Hippocampal formation (tissue), 2 donors: ENCODE measurements at places on chromosomes 3 and 15.

GRCh38 chr15:98980899-98981228 is 26.7 kb downstream of the PGPEP1L start:
- no peak for DNase-seq

DNA sequence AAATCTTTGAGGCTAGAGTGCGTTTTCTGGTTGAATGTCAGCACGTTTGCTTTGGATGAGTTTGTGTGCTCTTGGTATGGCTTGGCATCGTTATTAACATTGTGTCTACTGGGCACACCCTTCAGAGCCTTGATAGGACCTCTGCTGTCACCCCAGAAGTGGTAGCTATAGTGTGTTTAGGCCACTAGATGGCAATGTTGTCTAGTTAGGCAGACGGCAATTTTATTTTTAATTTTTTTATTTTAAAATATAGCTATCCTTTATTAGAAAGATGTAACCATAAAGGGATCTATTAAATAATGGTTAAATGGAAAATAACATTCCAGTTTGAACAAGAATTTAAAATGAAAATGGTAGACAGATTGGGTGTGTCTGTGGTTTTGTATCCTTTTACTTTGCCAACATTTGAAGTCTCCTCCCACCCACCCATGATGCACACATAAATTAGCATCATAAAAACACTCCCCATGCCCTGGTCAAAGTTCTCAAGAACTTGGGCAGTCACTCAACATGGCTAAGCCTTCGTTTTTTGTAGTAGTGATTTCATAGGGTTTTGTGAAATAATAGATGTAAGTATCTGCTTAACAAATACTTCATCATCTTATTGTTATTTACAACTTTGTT is 200.7 kb downstream of the KCNH8 start:
- DNase-seq = peak; percentile 14

DNA sequence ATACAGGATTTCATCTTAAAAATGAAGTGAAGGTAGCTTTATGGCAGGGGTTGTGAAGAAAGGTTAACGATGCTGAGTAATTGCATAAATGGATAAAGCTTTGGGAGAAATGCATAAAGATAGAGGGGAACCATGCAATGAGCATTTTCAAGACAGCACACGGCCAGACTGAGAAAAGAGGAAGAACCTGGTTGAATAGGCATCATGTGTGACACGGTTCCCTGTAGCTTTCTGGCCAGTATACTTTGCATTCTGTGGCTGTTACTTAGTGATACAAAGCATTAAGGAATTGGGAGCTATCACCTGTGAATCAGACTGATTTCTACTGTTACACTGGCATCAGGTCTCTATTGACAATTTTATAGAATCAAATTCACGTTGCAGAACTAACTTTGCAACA is 33.3 kb downstream of the NR2C2 start:
- DNase-seq = no peak

GRCh38 chr3:109927161-109927560 is 589.8 kb upstream of the DPPA4 start:
- DNase-seq = no peak

GRCh38 chr3:72279068-72279604 is 494.2 kb upstream of the PROK2 start:
- DNase-seq = no peak

DNA sequence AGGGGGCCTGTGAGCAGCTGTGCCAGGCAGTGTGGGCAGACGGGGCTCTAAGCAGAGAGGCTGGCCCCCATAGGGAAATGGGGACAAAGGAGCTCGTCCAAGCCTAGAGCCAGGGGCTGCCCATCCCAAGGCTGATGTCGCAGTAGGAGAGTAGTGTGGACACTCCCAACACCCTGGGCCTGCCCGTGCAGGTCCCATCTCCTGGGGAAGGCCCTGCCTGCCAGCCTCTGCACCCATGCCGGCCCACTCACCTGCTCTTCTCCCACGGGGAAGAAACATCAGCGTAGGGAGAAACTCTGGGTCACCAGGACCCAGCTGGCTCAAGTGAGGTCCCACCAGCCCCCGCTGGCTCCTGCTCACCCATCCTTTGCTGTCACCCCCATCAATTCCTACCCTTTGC is 10.7 kb upstream of the DUSP7 start:
- DNase-seq = no peak

DNA sequence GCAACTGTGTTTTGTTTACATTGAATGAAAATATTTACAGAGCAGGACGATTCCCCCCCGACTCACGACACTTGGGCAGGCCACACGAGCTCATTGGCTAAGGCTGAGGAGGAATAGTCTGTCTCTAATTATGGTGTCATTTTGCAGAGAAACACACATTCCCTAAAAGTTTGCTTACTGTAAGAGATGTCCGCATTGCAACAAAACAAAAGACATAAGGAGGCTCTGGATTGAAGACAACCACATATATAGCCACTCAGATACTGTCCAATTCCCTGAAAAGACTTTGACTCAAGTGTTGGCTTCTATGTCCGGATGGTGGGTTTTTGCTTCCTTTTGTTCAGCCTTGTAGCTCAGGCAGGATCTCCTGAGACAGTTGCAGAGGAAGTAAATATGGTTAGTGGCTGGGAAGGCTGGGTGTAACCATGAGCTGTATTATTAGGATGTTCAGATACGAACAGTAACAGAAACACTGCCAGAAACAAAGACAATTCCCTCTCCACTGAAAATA is 170.4 kb downstream of the KLHL25 start:
- no peak for DNase-seq

- DNase-seq = no peak
Measured at GRCh38 chr15:38053205-38053604, 118.8 kb downstream of the TMCO5A start.

DNA sequence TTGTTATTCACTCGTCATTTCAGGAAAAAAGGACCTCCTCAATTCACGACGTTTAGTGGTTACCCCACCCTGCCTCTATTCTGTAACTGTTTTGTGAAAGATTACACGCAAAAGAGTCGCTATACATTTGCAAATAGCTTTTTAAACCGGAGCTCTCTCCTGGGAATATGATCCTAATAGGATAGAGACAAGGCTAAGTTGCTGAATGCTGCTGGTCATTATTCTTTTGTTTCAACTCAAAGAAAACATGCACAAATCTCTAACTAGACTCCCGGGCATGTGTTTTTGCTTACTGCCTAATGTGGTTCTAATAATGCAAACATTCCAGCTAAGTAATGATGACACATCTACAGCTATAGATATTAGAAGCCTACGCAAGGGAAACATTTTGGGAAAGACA is 214.6 kb upstream of the MDFIC2 start:
- DNase-seq = no peak

DNA sequence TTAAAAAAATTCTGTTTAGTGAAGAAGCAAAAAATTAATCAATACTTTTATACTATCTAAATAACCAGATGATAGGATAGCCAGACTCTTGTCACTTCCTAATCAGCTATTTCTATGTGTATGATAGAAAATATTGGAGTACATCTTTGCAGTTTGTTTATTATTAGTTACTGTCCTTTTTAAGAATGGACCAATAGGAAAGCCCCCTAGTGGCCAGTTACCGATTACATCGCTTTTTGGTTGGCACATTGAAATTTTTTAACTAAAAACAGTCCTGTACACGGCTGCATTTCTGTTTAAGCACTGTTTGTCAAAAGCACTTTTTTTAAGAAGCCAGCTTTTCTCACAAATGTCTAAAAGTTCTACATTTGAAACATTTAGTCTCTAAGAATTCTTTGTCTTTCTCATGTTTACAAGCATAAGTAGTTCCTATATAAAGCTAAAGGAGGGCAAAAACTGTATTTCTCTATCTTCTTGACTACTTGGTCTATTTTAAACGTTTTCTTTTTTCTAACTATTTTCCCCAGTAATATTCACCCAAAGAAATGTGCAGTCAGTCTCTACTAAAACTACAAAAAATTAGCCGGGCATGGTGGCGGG is 253.2 kb upstream of the LRTM1 start:
- DNase-seq = peak; percentile 45

- DNase-seq = no peak
Measured at GRCh38 chr3:28698706-28699105, 350.1 kb upstream of the AZI2 start.

- no peak for DNase-seq
Measured at GRCh38 chr3:81829937-81830336, 68.5 kb upstream of the GBE1 start.

DNA sequence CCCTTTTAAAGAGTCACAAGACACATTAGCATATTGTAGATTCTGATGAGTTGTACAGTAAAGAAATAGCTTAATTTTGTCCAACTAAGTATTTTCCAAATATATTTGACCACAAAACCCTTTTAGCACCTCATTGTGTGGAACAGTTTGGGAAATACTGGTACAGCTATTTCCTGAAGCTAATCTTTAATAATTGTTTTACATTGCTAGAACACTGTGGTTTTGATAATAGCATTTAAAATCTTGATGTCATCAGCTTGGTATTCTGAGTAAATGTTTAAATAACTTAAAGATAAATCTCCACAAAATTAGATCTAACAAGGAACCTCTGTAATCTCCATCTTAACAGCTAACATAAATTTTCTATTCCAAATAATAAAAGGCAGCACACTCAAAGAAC is 140.0 kb upstream of the MLF1 start:
- no peak for DNase-seq

- DNase-seq = no peak
Measured at GRCh38 chr15:62063825-62064635, 2.7 kb upstream of the C2CD4A start.

GRCh38 chr15:101203607-101204189 is 48.1 kb downstream of the CHSY1 start:
- DNase-seq = no peak

GRCh38 chr3:5572168-5572567 is 384.7 kb downstream of the EDEM1 start:
- peak; percentile 2 for DNase-seq

- DNase-seq = no peak
Measured at GRCh38 chr3:109702252-109702651, 364.9 kb upstream of the DPPA4 start.

DNA sequence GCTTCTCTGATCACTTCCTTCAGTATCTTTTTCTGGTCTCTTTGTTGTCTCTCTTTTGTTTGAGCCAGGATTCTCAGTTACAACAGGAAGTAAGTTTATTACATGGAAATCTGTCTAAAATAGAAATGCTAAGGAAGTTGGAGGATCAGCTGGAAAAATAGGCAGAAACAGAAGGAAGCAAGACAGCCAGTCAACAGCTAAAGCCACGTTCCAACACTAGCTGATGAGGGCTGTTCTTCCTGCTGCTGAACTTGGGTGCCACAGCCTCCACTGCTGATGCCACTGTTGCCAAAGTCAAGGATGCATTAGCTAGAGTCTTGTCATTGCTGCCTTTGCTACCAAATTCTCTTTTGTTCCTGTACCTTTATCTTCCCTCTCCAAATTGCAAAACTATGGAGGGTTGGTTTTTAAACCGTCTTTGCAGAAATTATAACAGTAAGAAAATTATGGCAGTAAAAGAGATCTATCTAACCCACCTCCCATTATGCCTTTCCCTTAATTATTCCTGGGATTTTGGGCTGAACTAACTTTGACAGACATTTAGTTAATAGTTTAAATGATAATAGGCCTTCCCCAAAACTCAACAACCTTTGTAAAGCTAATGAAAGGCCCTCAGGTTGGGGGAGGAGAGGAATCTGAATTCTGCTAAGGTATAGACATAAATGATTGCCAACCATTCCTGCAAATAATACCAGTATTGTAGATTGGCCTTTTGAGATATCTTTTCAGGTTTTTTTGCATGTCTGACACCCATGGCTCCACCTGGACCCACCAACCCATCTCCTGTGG is 27.4 kb upstream of the OR5K4 start:
- no peak for DNase-seq

- DNase-seq = no peak
Measured at GRCh38 chr3:135215516-135215915, 420.5 kb downstream of the EPHB1 start.

- no peak for DNase-seq
Measured at GRCh38 chr3:170490828-170491560, 72.3 kb downstream of the CLDN11 start.

DNA sequence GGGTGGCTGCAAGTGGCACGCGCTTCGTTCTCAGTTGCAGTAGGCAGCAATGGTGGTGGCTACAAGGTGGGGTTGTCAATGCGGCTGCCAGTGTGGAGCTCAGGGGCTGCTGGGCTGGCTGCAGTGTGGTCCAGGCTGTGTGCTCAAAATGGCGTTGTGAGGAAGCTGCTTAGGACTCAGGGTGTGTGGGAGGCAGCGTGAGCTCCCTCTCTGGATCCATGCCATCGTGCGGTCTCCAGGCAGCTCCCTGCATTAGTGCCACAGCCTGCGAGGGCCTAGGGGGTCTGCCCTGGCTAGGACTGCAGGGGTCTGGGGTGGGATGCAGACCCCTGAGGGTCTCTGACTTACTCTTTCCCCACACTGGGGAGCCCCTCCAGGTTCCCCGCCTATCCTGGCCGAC is 397.2 kb downstream of the OCA2 start:
- DNase-seq = no peak

DNA sequence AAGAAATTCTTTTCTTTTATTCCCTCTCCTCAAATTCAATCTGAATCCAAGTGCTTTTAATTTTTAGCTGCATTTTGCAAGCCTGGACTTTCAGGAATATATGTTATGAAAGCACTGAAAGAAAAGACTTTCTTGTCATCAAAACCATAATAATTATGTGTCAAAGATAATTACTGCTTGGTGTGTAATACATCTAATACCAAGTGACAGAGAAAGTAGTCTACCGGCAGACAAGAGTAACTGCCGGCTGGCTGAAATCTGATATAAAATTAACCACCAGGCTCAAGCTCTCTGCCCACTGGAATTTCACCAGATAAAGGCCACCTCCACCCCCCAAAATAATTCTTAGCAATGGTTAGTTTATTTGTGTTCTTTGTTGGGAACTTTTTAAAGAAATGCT is 220.9 kb upstream of the CDIN1 start:
- no peak for DNase-seq

- DNase-seq = peak; percentile 58
Measured at GRCh38 chr3:134650431-134651346, at the start of gene KY. Gene KY (minus strand): TSS chr3:134651022. CDS start chr3:134650960, 62 bp downstream.

DNA sequence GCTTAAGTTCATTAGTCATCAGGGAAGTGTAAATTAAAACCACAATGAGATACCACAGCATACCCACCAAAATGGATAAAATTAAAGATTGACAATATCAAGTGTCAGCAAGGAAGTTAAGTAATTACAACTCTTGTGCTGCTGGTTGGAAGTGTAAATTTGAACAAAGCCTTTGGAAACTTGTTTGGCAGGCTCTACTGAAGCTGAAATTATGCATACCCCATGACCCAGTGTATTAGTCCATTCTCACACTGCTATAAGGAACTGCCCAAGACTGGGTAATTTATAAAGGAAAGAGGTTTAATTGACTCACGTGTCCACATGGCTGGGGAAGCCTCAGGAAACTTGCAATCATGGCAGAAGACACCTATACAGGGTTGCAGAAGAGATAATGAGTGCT is 196.1 kb downstream of the PDCD6IP start:
- no peak for DNase-seq

- no peak for DNase-seq
Measured at GRCh38 chr3:138862531-138862923, 27.8 kb upstream of the PIK3CB start.

GRCh38 chr3:83769791-83770663 is 1188.8 kb upstream of the CADM2 start:
- no peak for DNase-seq

GRCh38 chr3:24310887-24311286 is 183.8 kb downstream of the THRB start:
- no peak for DNase-seq

GRCh38 chr3:187750006-187750512 is 4.8 kb upstream of the BCL6 start:
- no peak for DNase-seq
